ENCODE measurements at places on chromosomes 3 and 15.

- DNase-seq = no peak
These were observed 159.8 kb upstream of the LMCD1 start for GRCh38 chr3:8341821-8342247.

GRCh38 chr3:132255041-132255745 is 62.0 kb upstream of the ACP3 start:
- DNase-seq = no peak

DNA sequence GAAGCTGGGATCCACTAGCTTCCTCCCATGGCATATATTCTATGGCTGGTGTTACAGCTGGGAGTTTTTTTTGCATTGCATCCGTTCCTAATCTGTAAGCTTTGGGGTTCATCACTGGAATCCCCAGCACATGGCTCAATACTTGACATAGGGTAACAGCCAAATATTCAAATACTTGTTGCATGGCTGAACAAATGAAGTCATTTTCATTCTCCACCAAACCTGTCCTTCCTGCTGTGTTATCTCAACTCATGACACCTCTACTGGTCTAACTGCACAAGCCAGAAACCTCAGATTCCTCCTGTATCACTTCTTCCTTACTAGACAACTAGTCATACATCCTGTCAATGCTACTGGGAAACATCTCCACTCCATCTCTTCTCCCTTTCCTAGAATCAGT is 43.4 kb downstream of the ST3GAL6 start:
- no peak for DNase-seq

DNA sequence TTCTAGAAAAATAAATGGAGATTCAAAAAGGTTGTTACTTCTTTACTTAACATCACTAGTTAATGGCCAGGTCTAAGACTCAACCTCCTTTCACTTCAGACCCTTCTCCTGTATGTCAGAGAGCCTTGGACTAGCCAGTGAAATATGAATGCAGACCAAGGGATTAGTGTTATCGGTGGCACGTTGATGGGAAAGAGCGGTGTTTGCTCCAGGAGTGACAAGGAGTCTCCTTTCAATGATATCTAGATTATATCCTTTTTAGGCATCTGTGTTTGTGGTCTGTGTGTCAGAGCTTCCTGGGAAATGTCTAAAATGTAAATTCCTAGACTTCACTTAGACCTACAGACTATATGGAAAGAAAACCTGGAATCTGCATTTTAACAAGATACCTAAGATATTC is 658.0 kb upstream of the KCNMB2 start:
- no peak for DNase-seq

GRCh38 chr3:169772305-169772896 is 795 bp upstream of the MYNN start:
- peak; percentile 47 for DNase-seq

DNA sequence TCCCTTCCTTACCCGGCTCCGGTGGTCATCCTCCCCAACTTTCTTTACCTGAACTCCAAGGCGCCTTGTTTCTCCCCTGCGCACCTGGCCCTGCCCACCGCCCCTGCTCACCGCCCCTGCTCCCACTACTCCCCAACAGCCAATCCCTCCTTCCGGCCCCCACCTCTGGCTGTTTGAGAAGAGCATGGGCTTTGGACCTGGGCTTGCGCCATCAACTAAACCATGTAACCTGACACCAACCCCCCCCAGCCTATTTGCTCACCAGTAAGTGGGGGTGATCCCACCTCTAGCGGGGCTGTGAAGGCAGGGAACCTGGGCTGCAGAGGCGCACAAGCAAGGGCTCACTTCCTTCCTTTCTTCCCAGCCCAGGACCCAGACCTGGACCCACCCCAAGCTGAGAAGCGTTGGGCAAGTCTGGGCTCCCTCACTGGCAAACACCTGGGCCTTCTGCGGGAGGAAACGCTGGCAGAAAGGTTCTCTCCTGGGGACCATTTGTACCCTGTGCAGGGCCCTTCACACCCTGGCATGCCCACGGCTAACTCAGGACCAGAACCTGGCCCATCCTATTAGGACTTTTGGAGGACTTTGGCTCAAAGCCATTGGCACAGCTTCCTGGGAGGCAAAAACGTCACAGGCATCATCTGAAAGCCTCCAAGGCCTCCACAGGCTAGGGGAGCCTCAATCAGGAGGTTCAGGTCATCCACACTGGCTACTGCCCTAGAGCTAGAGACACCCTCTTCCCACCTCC is at the start of gene PLXNB1:
PLXNB1 (minus strand) TSS at position 127 of the 748 bp plus-strand sequence. CDS start 5,475 bp downstream, outside the sequence.
- DNase-seq = no peak

DNA sequence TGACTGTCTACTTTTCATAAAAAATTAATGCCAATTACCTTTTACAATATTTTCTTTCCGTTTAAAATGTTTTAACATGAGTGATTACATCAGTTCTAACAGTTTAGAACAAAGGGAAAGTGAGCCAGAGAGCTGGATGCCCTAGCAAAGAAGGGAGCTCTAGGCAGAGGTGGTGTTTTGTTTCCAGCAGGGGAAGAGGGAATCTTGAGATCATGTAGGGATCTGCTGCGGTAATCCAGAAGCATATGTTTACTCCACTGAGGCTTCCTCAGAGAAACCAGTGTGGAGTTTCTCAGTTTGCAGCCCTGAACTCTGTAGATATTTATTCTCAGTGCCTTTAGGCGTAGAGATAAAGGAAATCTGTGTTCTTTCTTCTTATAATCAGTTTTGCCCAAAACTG is 399.3 kb downstream of the NLGN1 start:
- DNase-seq = no peak

DNA sequence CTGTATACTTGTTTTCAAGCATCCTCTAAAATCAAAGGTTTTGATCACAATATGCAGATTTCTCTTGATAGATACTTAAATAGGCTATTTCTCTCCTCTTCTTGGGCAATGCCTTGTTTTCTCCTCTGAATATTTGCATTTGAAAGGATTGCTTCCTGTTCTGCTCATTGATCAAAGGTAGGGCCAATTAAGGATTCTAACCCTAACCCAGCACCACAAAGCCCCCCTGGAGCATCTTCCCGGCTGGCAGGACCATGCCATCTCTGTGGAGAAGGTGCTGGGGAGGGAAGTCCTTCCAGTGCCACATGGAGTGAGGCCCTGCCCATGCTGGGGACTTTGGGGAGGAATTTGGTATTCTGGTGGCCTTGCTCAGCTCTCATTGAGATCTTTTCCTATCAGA is 11.3 kb upstream of the NIPA2 start:
- DNase-seq = no peak

DNA sequence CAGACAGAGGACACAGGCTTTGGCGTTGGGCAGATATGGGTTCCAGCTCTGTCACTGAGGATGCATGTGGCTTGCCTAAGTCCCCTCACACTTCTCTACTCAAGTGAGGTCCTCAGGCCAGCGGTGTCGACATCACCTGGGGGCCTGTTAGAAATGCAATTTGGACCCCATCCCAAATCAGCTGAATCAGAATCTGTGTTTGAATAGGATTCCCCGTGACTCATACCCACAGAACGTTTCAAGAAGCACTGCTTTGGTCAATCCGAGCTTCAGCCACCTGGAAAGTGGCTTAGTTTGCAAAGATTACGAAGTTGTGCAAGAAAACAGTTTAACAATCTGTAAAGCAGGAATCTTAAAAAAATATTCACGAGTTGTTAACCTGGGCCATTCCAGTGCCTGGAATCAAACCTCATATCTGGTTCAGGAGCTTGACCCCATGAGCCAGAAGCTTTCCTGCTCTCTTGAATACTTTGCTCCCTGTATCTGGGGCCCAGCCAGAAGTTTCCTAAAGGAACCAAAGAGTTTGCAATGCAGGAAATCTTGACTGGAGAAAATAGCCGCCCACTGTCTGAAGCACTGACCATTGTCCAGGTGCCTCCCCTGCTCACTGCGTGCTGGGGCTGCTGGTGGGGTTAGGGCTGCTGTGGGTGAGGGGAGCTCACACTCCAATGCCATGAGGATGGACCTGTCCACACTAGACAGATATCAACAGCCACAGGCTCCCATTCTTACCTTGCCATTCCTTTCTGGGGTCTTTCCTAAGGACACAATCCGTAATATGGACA is 208.5 kb upstream of the LINGO1 start:
- DNase-seq = no peak

GRCh38 chr3:127744875-127745274 is 72.1 kb downstream of the ABTB1 start:
- no peak for DNase-seq

- no peak for DNase-seq
These were observed 66.3 kb upstream of the POLG start for GRCh38 chr15:89400782-89401545.

- no peak for DNase-seq
These were observed 302.3 kb upstream of the ICE2 start for GRCh38 chr15:60781211-60781713.

GRCh38 chr3:9247941-9248521 is 1.4 kb downstream of the SRGAP3 start:
- DNase-seq = no peak

- no peak for DNase-seq
These were observed 191.8 kb downstream of the CGGBP1 start for GRCh38 chr3:87867001-87867400.

DNA sequence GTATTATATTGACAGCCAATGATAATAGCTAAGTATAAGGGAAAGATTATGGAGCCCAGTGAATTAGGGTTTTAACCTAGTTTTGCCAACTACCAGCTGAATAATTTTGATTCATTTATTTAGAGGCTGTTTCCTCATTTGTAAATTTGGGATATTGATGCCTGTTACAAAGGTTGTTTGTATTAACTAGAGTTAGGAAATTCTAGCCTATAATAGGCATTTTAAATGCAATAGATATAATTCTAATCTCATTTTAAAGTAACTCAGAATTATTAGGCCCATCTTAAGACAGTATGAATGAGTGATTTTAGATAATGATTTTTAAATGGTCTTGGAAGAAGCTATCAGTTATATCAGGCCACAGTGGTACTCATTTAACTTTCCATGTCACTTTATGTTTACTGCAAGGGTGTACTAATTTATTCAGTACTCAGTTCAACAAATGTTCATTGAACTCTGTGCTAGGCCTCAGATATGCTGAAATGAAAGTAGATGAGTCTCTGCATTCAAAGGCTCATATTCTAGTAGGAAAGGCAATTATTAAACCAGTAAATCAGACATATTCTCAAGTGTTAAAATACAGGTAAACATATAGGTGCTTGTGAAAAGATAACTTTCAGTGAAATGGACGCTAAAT is 200.8 kb downstream of the KLHL25 start:
- no peak for DNase-seq

GRCh38 chr15:67575039-67575502 is 32.6 kb downstream of the MAP2K5 start:
- no peak for DNase-seq

GRCh38 chr15:65942436-65942835 is 73.1 kb downstream of the RAB11A start:
- DNase-seq = no peak

GRCh38 chr3:114499976-114500375 is 206.1 kb downstream of the TIGIT start:
- no peak for DNase-seq

- DNase-seq = no peak
These were observed 323.0 kb upstream of the CDIN1 start for GRCh38 chr15:36256404-36256807.

DNA sequence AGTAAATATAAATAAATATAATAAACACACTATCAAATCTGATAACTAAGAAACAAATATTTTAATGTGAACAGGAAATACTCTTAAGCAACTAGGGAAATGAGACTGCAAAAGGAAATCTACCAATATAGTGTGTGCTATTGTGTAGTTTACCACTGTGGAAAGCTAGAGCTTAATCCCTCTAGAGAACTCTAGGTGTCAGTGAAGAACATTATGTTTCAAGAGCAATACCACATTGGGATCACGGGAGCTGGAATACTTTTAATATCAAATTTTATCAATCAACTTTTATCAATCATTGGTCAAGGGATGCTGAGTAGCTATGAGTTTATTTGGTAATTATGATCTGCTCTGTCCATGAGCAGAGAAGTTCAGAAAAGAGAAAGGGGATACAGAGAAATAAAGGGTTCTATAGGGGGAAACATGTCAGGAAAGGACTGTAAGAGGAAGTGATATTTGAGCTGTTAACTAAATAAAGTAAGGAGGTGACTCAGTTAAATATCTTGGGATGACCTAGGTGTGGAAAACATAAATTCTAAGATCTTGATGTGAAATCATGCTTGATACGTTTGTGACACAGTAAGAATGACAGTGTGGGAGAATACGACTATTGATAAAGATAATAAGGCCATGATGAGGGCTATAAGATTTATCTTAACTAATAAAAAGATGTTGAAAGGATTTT is 762.2 kb upstream of the ALCAM start:
- DNase-seq = no peak

- no peak for DNase-seq
These were observed 6.5 kb upstream of the UTS2B start for GRCh38 chr3:191336833-191337232.

DNA sequence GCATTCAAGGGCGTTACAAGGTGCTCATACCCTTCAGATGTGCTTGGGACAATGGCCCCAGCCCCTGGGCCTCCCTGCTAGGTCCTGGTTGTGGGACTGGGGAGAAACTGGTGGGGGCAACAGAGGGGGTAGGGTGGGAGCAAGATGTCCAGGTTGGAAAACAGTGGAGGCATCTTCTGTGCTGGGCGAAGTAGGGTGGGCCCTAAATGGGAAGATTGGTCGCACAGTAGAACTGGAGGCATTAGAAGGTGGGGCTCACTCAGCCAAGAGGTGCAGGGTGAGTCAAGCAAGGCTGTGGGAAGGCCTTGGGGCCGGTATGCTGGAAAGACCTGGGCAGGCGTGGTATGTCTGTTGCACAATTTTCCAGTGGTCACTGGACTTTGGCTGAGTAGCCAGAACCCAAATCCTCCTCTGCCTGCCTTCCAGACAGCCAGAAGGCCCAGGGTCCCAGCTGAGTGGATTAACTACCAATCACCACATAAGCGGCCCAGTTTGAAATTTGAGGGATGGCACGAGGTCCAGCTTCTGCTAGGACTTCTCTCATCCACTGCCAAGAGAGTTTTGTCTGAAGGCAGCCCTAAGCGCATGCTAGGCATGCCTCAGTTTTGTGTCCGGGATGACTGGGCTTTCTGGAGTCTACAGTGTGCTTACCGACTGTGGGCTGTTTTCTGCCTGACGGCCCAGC is 74.5 kb downstream of the LSM3 start:
- no peak for DNase-seq

GRCh38 chr15:96598514-96598913 is 268.0 kb downstream of the NR2F2 start:
- DNase-seq = no peak

- no peak for DNase-seq
These were observed 5.3 kb upstream of the GUCA1C start for GRCh38 chr3:108959017-108959416.

DNA sequence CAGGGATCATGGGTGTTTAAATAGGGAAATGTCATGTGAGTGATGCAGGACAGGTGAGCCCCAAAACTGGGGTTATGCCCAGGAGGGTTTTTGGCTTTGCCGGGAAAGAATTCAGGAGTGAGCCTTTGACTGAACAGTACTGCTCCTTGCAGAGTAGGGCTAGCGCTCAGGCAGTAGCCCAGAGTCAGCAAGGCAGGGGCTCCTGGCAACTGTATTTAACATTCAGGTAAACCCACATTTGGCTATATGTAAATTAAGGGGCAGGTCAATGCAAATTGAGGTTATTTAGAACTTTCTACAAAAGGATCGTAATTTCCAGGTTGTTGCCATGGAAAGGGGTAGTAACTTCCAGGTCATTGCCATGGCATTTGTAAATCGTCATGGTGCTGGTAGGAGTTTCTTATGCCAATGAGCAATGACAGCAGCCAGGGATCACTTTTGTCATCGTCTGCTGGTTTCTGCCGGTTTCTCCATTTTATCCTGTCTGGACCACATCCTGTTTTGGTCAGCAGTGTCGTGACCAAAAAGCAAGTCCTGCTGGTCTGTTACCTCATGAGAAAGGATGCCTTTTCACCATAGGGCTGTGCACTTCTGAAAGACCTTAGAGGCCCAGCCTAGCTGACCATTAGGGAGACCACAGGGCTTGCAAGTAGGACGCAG is 24.3 kb downstream of the MTHFS start:
- no peak for DNase-seq

- DNase-seq = no peak
These were observed 25.8 kb downstream of the FAM98B start for GRCh38 chr15:38479756-38480155.
